Suppressor macrophage treated with lipopolysaccharide for 4 hours (primary cell): ENCODE measurements at places on chromosomes 7 and 10.

DNA sequence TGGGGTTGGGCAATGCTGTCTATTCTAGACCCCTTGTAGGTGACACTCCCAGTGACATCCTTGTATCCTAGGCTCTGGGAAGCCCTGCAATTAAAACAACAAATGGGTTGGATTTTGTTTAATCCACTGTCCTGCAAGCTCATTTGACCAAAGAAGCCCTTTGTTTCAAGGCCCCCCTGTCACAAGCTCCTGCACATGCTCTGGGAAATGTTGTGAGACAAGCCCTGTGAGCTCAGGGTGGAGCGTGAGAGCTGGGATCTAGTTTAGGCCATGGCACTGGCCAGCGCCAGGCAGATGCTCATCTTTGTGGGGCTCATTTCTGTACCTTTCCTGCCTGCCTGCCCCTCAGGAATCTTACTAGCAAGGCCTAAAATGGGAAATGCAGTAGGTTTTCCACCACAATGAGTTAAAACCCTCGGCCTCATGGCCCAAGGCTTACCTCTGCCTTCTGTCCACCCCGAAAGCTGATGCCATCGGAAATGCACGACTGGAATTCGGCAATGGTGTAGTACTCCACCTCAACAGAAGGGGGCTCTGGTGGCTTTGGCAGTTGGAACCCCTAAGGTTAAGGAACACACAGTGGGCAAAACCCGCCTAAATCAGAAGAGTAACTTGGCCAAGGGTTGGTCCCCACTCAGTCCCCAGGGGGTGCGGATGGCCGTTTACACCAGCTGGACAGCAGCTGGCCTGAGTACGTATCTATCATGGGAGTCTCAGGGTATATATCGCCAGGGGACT lies 112.0 kb downstream of the NEURL1 start:
- peak; percentile 70 for DNase-seq

DNA sequence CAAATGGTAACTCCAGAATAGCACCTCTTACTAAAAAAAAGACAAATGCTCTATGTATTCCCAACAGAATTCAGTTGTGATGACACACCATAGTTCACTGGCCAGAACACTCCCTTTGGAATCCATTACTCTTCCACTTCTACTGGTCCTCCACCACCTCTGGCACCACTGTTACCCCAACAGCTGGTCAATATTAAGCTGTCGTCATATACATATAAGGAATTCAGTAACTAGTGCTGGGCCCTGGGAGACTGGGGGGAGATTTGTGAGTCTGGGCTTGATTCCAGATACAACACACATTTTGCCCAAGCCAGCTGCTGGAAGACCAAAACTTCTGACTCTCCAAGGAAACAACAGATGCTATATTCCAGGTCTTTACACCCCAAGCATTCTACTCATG lies 26.0 kb upstream of the ITGA8 start:
- DNase-seq, result no peak

DNA sequence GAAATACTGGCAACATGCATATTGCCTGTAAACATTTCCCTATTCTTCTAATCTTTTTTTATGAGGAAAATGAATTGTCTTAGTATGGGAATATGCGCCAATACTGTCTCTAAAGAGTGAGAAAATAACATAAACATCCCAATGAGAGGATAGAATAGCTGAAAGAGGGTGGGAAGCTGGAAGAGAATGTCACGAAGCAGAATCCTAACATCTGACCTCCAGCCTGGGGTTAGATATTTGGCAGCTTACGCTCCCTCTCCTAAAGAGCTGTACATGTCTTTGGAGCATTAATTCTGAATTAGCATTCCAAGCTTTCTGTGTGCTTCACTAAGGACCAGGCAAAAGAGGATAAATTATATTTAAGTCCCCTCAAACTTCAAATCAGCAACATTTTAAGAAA lies 31.6 kb upstream of the SLC16A12 start:
- DNase-seq, result no peak

GRCh38 chr10:6140141-6140841 lies 51.5 kb downstream of the RBM17 start:
- DNase-seq, result no peak

DNA sequence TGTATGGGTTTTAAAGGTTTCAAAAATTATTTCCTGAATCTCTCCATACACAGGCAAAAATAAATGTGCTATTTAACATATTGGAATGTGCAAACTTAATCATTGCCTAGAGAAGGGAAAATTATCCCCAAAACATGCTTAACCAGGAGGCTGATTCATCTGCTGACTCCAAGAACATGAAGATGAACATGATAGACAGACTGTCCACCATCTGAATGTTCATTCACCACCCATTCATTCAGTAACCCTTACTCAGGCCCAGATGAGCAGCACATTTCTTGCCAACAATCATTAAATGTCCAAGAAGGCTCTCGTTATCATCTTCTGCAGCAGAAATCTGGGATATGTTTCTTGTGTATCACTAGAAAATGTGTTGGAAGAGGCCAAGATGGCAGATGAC lies 110.6 kb downstream of the PPP1R9A start:
- DNase-seq, result no peak

DNA sequence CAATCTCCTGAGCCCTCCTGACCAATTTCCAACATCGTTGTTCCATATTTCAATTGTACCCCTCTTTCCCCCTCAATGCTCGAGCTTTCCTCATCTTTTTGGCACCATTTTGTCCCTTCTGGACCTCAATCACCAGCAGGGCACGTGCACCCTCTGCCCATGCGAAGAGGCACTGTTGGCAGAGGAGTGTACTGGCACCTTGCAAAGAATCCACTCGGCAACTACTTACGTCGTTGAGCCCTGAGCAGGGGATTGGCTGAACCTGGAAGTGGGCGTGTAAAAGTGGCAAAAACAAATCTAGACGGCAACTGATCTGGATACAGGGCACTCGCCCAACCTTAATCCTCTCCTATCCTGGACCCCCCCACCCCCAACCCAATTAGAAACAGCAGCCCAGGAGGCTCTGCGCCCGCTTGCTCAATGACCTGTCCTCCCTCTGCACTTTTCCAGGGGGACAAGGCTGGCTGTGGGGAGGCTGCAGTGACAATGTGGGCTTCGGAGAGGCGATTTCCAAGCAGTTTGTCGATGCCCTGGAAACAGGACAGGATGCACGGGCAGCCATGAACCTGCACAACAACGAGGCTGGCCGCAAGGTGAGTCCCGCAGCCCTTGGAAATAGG lies 18.8 kb downstream of the WNT8B start:
- peak; percentile 90 for DNase-seq

- no peak for DNase-seq
These were observed 63.4 kb upstream of the POT1 start for GRCh38 chr7:124992851-124993562.

DNA sequence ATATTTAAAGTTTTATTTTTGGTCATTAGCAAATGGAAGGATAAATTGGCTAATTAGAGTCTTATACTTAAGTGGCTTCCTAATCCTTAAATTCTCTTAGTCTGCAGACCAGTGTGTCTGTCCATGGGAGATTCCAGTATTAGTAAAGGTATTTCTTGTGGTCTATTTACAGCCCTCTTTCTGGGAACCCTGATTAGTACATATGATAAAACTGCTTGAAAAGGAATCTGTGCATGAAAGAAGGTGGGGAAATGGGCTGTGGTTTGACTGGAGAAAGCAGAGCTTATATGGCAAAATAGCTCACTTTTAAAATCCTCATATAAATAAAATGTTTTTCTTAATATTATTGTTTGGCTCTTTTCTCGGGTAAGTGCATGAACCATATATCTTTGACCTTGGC lies 124.5 kb upstream of the RHOBTB1 start:
- DNase-seq, result no peak

DNA sequence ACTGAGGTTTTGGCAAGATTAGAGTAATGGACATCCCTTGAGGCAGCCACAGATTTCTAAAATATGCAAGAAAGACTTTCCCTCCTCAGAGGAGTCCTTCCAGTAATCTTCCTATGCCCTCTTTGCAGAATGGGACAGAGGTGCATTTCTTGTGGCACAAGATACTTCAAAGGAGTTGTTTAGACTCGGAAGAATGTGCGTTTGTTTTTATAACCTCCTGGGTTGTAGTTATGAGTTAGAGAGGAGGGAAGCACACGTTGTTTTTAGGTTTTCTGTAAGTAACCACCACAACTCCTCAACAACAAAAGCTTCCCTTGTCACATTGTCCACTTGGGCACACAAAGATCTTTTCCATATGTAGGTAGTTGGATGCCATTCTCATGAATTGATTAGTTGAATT lies 78.1 kb upstream of the GLI3 start:
- DNase-seq, result no peak

DNA sequence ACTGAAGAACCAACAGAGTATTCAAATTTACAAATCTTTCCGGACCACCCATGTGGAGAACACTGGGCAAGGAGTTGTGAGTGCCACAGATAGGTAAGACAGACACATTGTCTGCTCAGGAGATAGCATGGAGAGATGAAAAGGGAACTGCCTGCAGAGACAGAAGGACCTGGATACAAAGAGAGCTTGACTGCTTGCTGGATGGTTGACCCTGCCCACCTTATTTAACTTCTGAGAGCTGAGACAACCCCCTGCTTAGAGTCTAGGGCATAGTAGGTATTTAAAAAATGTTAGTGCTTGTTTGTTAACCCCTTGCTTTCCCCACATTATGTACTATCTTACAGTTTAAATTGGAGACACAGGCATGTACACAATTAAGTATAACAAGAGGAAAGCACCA lies 314.1 kb downstream of the THSD7A start:
- no peak for DNase-seq
